Hematopoietic multipotent progenitor cell treated with erythropoietin and hydrocortisone succinate and interleukin-3 and kit ligand, for 6 days (in vitro differentiated cells): ENCODE measurements at places on chromosomes 16 and 17.

DNA sequence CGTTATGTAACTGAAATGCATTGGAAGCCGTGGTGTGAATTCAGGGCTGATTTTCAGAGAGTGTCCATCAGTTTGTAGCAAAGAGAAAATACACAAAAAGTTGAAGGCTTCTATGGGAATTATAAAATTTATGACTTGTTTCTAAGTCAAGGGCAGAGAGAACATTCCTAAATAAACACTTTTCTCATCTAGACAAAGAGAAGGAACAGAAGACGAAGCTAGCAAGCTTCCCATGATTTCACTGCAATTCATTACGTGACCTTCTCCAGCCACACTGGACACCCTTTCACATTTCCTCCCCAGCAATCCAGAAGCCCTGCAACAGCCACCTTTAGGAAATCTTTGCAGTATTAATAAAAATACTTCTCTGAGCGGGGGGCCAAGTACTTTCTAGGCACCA, 67.8 kb downstream of the TMEM100 start:
- no peak for DNase-seq

DNA sequence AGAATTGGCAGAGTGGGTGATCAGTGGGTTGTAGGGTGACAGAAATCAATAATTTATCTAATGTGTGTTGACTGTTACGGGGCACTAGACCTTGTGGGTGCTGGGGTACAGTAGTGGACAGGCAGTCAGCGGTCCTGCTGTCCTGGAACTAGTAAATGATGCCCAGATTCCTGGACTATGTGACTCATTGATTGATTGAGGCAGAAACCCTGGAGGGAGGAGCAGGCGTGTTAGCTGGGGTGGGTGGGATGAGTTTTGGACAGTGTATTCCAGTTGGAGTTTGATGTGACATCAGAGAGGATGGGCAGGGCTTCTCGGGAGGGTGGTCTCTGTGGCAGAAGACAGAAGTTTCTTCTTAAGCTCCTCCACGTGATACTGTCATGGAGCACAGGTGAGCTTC, 24.4 kb downstream of the PRMT7 start:
- DNase-seq = no peak

DNA sequence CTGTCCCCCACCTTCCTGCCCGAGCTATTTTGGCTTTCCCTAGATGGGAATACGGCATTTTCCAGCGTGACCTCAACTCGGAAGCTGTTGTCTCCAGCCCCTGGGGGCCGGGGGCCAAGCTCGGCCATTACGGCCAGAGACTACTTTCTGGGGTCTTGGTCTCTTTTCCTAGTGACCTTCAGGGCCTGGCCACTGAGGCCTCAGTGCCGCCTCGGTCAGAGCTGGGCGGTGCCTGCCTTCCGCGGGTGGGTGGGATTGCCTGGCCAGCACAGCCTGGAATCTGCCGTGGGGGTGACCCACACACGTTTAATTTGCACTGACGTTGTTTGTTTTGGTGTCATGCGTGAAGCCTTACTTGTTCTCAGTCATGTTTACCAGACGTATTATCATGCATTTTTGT, 29.2 kb downstream of the TSC2 start:
- DNase-seq = no peak

GRCh38 chr16:10660950-10661635, 33.6 kb downstream of the TEKT5 start:
- DNase-seq = no peak

- DNase-seq = no peak
Measured at GRCh38 chr17:80443498-80443897, 28.5 kb downstream of the ENDOV start.

- DNase-seq = peak; percentile 96
Measured at GRCh38 chr17:36722121-36722902, 120.9 kb downstream of the MRM1 start.

DNA sequence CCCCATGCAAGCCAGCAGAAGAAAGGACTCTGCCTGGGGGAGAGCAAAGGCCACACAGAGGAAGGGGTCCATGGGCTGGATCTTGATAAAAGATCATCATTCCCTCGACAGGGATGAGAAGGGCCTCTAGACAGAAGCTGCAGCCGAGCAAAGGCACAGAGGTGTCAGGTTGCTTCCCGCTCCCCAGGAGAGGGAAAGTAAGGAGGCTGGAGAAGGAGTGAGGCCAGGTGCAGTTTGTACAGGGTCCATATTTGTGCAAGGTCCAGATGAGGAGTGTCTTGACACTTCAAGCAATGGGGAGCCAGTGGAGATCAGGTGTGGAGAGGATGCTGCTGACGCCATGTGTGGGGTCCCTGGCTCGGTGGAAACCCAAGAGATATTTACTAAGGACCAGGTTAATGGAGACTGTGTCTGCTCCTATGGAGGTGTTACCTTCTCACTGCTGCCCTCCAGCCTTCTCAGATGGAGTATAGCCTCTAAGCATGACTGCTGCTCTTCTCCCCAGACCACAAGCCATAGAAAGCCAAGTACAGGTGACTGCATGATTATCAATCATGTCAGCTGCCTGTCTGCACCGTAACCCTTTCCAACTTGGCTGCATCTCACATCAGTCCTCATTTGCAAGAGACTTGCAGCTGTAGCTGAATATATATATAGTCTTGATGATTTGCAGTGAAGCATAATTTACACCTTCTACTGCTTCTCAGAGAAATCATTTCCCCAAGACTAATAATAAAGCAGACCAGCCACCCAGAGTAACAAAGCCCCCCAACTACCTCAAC, 21.1 kb downstream of the GAS7 start:
- no peak for DNase-seq

DNA sequence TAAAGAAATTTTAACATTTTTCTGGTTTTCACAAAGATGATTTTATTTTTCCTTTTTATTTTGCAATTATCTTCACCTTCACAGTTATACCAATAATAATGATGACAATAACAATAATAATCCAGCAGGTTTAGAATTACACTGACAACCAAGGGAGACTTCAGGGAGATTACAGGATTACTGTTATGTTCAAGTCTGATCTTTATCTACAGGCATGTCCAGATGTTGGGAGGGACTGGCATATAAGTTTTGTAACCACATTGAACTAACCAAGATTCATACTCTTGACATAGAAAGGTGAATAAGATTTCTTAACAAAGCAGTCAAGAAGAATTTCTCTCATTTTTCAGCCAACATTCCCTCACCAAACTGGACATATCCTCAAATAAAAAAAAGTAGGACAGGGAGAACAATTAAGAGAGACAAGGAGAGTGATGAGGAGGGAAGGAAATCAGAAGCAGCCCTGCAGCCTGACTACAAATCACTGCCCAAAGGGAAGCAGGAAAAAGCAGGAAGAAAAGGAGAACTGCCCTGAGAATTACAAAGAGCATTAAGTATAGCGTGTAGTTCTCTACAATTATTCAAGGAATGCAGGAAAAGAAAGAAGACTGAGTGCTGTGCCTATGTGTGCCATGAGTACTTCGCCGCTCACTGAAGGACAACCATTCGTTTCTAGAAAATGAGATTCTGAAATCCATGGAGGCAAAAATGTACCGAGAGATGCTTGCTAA, 155.7 kb upstream of the C17orf78 start:
- no peak for DNase-seq

DNA sequence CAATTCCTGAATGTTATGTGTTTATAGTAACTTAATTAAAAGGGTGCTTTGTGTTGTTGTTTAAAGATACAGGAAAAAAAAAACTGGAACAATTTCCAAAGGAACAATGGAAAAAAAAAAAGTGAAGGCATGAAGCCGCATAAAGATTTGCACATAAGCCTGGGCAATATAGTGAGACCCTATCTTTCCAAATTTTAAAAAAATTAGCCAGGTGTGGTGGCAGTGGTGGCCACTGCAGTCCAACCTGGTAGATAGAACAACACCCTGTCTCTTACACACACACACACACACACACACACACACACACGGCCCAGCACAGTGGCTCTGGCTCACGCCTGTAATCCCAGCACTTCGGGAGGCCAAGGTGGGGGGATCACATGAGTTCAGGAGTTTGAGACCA, 21.9 kb downstream of the GJC1 start:
- no peak for DNase-seq

DNA sequence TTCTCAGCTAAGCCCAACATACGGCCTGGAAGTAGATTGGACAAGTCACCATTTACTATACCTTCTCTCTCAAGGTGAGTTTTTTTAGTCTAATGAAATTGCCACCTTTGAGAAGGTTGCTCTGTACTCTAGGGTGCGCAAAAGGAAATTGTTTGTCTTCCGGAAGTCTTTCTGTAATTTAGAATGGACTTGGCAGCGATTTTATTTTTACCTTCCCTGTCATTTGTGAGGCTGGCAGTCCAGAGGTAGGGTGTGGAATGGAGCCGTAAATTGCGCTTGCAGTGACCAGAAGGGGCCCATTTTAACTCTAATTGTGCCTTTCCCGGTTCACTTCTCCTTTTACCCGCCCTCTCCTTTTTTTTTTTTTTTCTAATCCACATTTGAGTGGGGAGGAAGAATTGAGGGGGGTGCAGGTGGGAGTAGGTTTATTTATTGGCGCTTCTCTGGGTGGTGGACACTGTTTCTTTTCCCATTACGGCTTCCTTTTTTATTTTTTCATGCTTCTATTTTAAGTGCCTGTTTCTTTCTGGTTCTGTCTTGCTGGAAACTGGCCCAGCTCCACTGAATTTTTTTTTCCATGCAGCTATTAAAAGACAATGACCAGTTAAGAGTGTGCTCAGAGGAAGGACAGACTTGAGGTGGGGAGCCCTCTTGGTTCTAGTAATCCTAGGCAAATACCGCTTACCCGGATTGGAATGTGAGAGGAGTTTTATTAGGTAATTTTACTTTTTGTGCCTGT, 89.7 kb upstream of the CLEC18A start:
- no peak for DNase-seq

DNA sequence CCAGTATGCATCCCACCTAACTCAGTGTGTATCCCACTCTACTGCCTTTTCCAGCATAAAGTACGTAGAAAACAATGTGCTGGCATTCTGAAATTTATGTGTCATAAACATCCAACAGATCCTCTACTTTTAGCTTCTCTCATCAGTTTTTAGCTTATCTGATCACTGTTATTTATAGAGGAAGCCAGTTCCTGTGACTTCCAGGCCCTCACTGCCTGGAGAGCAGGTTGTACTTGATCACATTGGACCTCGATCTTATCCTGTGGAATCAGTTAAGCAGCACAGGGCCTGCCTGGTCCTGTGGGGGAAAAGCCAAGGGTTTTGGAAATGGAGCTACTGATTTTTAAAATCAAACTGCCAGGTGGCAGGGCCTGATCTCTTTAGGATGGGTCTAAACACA, 30.8 kb downstream of the PRSS54 start:
- peak; percentile 43 for DNase-seq

DNA sequence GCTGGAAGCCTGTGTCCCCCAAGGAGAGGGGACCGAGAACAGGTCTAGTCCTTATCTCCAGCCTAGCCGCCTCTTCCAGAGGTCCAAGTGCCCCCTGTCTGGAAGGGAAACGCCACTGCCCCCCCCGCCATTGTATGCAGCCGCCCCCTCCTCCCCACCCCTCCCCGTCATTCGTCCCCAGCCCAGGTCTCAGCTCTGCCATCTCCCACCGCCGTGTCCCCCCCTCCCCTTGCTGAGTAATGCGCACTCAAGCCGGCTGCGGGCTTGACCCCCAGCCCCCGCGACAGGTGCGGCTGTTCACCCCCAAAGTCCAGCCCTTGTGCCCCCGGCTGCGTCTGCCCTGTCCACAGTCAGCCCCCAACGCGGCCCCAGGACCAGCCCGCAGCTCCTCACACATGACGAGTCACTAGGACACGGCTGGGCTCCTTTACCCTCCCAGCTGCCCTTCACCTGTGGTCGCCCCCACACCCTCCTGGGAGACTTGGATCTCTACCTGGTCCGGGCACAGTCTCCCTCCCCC, 622 bp downstream of the GPRC5B start:
- no peak for DNase-seq

DNA sequence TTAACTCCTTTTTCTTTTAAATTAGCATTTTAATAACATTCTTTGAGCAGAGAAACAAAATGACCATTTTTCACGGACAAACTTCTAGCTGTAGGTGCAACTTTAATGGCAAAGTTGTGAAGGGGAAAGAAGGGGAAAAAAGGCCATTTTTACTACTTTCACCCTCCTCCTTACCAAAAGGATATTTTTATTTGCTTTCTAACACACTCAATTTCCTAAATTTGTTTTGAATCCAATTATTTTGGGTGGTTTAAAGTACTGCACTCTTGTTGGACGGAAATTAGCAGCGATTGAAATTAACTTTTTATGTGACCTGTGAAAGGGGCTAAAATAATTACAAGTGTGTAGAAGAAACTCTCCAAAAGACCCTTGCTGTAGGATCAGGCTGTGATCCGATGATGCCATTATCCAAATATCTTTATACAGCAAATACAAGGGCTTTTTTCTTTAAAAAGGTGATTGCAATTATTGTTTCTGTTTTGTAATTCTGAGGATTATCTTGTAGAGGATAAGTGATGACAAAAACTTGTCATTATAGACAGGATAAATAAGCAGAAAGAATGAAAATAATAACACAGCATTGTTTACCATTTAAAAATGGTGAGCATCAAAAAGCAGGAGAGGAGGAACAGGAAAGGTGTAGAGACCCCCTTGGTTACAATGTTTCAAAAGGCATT, 42.4 kb downstream of the SNX11 start:
- no peak for DNase-seq

GRCh38 chr17:28827672-28828071, 14.9 kb downstream of the FAM222B start:
- DNase-seq = peak; percentile 75

DNA sequence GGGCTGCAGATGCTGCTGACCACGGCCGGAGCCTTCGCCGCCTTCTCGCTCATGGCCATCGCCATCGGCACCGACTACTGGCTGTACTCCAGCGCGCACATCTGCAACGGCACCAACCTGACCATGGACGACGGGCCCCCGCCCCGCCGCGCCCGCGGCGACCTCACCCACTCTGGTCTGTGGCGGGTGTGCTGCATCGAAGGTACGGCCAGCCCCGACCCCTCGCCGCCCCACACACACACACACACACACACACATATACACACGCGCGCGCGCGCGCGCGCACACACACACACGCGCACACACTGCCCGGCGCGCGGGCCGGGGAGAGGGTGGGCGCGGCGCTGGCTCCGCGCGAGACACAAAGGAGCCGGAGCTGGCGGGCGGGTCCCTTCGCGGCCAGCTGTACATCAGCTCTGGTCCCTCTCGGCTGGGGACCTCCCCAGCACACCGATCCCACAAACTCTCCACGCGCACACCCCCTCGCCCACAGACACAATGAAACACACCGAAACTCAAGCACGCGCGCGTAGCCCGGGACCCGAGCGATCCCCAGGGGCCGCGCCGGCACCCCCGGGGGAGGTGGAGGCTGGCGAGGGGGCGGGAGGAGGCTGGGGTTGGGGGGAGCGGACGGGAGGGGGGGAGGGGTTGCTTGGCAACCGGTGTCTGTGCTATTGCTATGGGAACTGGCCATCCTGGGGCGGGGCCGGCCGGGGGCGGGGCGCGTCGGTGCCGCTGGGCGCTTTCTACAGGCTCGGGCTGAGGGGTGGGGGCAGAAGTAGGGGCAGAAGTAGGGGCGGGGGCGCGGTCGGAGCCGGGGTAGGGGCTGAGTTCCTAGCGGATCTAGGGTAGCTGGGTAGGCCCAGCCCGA, 658 bp downstream of the CACNG4 start:
- no peak for DNase-seq

GRCh38 chr17:52828621-52829020, 670.1 kb upstream of the CA10 start:
- no peak for DNase-seq
